ENCODE measurements at places on chromosomes 12 and 14.

GRCh38 chr14:37170237-37170636, 2.2 kb downstream of the SLC25A21 start:
- DNase-seq: no peak

DNA sequence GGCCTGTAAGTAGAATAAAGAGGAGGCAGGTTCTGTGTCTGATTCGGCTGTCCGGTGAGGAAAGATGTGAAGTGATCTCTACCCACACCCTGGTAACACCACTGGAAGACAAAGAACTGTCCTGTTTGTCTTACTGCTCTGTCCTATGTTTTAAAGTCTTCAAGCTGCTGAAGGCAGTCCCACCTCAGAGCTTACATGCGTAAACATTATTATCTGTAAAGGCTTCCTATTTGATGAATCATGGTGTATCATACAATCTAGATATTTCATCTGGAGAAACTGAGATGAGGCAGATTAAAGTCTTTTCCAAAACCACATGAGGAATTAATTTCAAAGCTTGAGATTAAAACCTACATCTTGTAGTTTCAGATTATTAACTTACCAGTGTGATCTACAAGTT, 427.6 kb downstream of the ZFP36L1 start:
- no peak for DNase-seq

- no peak for DNase-seq
These were observed 375.9 kb downstream of the TMEM121 start for GRCh38 chr14:105902131-105902898.

- DNase-seq: no peak
These were observed 59.5 kb upstream of the JDP2 start for GRCh38 chr14:75368333-75368732.

GRCh38 chr14:69443296-69443805, 41.2 kb upstream of the PLEKHD1 start:
- DNase-seq: no peak

DNA sequence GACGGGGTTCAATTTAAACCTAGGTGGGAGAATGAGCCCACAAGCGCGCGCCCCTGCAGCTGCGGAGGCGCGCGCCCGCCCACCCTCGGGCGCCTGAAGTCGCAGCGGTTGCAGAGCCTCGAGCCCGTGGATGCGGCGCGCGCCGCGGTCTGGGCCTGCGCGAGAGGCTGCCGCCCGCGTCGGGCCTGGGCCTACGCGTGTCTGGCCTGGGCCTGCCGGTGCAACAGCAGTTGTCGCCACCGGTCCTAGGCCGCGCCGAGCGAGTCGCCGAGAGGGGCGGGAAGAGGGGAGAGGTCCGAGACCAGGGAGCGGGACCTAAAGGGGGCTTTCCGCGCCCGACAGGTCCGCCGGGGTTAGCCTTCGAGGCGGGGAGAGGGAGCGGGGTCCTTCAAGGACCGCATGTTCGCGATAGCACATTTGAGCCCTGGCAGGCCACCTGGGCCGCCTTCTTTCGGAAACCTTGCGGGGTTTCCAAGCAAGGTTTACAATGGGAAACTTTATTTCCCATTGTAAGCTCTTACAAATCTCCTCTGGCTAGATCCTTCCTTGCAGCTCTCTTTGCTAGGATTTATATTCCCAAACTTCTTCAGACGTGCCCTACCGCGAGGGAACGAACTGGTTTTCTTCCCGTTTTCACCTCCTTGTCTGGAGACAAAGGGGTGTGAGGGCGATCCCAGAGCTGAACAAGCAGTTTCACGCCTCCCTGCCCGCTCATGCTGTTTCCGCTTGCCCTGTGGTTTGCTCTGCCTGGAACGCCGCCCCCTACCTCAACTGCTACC, 6.8 kb downstream of the SIX6 start:
- no peak for DNase-seq

GRCh38 chr12:107560899-107561285, 124.7 kb upstream of the PWP1 start:
- DNase-seq: no peak

- no peak for DNase-seq
These were observed 7.4 kb downstream of the TESPA1 start for GRCh38 chr12:54977155-54977554.

DNA sequence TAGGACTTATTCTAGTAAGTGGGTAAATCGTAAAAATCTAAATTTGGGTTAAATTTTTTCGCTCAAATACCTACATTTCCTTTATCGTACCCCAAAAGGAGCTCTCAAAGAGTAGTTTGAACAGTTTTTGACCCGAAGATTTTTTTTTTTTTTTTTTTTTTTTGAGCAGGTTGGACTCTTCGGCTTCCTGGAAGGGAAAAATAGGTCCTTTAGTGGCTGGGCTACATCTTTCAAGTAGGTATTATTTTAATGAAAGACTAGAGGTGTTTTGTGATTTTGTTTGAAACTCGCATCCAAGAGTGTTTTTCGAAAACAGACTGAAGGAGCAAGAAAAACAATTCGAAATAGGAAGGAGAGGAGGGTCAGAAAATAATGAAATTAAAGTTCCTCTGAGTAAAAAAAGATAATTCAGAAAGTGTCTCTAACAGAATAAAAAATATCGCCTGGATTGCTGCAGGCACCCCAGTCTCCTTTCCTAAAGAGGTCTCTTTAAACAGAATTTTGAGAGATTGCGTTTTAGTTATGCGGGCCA, 6.0 kb downstream of the CDKN1B start:
- no peak for DNase-seq

- no peak for DNase-seq
These were observed 160.8 kb upstream of the KRR1 start for GRCh38 chr12:75672200-75672599.

GRCh38 chr14:62946221-62946620, 99.0 kb downstream of the KCNH5 start:
- DNase-seq: no peak

- no peak for DNase-seq
These were observed 34.6 kb upstream of the PYGL start for GRCh38 chr14:50978888-50979287.

DNA sequence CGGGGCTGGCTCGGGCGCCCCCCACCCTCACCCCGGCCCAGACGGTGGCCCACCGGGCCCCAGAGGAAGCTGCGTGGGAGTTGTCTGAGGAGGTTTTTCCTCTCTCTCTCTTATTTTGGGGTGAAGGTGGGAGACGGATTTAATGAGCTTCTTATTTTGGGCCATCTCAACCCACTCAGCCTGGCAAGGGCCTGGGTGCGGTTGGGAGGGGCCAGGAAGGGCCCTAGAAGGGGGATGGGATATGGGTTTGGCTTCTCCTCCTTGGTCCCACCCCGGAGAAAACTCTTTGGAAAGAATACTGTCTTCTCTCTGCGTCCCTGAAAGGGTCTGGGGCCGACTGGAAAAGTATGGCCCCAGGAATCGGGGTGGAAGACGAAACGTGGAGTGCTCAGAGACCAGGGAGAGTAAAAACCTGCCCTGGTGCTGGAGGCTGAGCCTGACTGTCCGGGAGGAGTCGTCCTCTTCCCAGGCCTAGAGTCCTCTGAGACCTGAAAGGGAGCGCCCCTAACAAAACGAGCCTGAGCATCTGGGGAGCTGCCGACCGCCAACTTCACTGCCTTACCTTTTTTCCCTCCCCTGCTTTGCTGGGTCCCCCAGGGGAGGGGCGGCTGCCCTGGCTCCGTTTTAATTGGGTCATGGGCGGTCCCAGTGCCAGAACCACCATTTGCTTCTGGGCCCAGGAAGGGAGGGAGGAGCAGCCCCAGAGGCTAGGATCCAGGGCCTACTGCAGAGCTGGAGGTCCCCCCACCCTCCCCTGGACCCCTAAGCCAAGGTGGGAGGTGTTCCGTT, 1.6 kb downstream of the MMP14 start:
- no peak for DNase-seq

DNA sequence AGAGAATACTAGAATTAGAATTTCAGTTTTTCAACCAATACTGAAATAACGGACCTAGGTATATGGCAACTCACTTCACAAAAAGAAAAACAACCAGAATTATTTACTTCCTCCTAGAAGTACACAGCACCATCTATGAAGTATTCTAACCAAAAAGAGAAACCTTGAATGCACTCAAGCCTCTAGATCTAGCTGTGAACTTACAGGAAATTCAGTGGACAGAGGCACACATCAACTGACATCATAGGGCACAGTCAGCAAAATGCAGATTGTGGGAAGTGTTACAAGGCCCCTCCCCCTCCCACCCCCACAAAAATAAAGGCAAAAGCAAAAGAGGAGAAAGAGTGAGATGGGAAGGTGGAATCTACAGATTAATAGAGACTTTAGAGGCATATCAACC, 102.4 kb downstream of the TMTC1 start:
- DNase-seq: no peak

GRCh38 chr12:25013061-25013460, 64.2 kb upstream of the BCAT1 start:
- DNase-seq: no peak

GRCh38 chr12:31478898-31479297, 112.0 kb downstream of the DENND5B start:
- DNase-seq: no peak

GRCh38 chr12:12645485-12645884, 33.8 kb downstream of the CREBL2 start:
- no peak for DNase-seq

- no peak for DNase-seq
These were observed 8.6 kb downstream of the TMEM179 start for GRCh38 chr14:104595911-104596450.

- no peak for DNase-seq
These were observed 965 bp downstream of the KRT73 start for GRCh38 chr12:52617403-52617785.

DNA sequence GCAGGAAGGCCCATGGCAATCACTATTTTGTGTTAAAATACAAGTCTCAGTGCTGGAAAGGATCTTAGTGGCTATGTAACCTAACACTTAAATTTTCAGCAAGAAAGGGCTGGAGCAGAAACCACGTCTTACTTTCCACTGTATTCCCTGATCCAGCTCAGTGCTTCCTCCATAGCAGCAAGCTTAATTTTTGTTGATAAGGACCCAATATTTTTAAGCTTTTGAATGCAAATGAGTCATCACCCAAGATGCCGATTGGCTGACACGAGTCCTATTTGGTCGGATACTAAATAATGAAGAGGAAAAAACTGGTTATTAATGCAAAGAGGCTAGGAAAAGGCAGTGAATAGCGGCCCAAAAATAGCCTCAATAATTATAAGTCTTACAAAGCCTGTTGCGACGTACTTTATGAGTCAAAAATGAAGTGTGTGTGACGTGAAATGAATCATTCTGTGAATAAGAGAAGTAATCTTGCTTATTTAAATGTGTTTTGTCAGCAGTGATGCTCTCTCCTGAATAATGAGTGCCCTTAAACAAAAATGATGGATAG, 46.9 kb upstream of the IGF1 start:
- DNase-seq: no peak

DNA sequence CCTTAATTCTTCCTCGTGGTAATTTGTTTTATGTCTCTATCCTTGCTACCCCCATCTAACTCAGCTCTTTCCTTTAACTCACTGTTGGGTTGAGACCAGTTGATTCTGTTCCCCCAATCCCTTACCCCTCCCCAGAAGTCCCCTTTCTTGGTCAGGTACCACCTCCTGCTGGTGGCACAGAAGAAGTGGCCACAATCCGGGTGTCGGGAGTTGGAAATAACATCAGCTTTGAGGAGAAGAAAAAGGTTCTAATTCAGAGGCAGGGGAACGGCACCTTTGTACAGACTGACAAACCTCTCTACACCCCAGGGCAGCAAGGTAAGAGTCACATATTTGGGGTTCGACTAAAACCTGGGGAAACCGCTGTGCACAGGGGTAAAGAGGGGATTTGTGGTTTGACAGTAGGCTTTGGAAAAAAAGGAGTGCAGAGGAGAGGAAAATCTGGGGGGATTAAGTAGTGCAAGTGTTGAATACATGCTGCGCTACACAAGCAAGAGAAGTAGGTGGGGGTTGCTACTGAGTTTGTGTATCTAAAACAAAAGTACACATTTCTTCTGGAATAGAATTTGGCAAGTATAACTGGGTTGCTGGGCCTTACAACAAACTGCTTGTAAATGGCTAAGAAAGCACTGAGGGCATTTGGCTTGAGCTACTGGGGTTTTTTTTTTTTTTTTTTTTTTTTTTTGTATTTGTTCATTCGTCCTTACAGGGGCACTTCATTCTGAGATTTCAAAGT, 1.3 kb downstream of the A2ML1 start:
- no peak for DNase-seq

GRCh38 chr12:78392918-78393317, 471.7 kb upstream of the SYT1 start:
- no peak for DNase-seq

- no peak for DNase-seq
These were observed 56.1 kb upstream of the FBRSL1 start for GRCh38 chr12:132433641-132434395.

DNA sequence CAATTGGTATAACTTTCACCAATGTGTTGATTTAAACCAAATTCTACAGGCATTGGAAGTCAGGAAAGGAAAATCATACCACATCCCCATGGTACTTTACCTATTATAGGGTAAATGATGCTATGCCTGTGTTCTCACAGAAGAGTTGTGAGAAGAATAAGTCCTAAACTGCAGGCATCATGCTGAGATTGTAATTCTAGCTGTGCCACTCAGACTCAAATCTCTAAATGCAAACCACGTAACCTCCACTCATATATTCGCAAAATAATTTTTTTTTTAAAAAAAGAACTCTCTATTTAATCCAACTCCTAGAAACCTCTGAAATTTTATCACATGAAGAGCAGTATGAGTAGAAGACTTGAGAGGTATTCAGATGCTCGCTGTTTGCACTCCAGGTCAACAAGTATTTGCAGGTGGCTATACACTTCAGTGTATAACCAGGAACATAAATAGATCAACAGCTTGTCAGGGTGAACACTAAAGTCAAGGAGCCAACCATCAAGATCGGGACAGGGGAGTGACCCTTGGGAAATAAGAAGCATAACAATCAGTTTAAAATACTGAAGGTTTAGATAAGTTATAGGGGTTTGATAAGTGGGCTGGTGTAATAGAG, 110.1 kb downstream of the SLC25A21 start:
- no peak for DNase-seq

GRCh38 chr12:93540466-93540865, 32.0 kb upstream of the SOCS2 start:
- DNase-seq: no peak

DNA sequence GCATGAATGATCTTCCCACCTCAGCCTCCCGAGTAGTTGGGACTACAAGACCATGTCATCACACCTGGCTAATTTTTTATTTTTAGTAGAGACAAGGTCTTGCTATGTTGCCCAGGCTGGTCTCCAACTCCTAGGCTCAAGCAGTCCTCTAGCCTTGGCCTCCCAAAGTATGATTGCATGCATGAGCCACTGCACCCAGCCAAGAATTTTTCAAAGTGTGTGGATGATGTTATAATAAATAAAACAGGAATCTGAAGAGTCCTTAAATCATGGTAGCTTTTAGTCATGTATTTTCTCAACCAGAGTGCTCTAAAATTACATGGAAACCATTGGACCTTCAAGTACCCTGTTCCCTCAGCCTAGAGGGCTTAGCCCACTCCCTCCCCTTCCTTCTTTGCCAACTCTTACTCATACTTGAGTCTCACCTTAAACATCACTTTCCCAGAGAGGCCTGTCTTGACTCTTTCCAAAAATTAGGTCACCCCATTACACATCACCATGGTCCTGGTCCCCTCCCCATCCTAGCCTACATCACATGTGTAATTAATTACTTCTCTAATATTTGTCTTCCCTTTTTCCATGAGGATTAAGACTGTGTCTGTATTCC, 52.2 kb upstream of the BICDL1 start:
- no peak for DNase-seq

- DNase-seq: no peak
These were observed 16.4 kb downstream of the NOC4L start for GRCh38 chr12:132160601-132161035.

Measured in stimulated activated CD4-positive, alpha-beta T cell treated with anti-CD3 and anti-CD28 coated beads, Interleukin-1b, Interleukin-23, amount 100 ng/mL, for 1 hour (primary cell).